ENCODE measurements at places on chromosomes 12 and 14.

DNA sequence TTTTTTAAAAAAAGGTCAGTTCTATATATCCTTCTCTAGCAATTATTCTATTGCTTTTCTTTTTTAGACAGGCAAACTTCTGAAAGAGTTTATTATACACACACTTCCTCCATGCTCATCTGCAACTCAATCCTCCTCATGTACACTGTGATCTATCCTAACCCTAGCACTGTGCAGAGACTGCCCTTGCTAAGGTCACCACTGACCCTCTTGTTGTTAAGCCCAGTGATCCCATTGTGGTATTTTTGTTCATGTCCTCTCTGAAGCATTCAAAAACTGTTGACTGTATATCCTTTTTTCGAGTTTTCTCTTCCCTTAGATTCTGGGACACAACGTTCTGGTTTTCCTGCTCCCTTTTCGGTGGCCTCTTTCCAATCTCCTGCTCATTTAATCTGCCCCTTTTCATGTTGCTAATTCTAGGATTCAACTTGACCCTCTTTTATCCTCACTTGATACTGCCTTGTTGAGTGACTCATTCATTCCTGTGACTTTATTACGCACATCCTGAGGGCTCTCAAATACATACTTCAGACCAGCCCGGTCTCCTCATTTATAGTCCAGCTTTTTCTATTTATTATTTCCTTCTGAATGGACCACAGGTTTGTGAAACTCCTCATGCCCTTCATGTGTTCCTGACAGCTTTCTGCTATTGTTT is 53.9 kb upstream of the PTPRB start:
- DNase-seq, result no peak

DNA sequence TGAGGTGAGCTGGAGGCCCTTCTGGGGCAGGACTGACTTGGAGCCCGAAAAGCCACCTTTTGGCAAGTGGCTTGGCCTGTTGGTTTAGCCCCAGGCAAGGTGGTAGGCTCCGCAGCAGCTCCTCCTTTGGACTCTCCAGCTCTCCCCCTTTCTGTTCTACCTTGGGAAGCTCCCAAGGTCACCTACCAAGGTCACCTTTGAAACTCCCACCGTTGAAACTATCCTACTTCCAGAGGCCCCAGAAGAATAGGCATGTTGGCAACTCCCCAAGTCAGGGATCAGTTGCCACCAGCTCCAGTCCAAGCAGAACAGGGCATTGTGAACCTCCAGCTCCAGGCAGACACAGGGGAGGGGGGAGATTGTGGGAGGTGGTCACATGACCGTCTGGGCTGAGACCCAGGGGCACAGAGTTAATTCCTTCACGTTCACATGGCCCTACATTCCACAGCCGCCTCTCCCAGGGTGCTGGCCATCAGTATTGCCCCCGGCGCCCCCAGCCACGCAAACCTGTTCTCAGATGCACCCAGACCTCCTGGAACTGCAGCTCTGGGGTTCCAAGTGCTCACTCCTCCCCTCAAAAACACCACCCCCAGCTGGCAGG is 14.4 kb downstream of the IRF2BPL start:
- peak; percentile 73 for DNase-seq

- DNase-seq, result no peak
Observed at GRCh38 chr12:108576660-108577234, 14.4 kb downstream of the ISCU start.

- DNase-seq, result no peak
Observed at GRCh38 chr12:19245666-19246065, 116.1 kb downstream of the PLEKHA5 start.

DNA sequence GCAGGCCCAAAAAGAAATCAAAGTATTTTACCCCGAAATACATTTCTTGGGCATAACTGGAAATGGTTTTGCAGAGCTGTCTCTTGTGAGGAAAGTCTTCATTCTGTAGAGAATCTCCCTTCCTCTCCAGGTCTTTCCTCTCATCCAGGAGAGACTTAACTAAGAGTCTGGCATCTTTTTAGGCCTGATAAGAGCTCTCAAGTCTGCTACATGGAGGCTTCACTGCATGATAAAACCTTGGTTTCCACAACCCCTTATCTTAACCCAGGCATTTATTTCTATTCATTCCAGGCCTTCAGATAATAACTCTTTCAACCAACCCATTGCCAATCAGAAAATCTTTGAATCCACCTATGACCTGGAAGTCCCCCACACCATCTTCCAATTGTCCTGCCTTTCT is 41.1 kb upstream of the LRRK2 start:
- DNase-seq, result no peak

GRCh38 chr14:65168840-65169239 is 66.5 kb upstream of the MAX start:
- no peak for DNase-seq

GRCh38 chr12:45613296-45613695 is 116.2 kb upstream of the ARID2 start:
- DNase-seq, result no peak

DNA sequence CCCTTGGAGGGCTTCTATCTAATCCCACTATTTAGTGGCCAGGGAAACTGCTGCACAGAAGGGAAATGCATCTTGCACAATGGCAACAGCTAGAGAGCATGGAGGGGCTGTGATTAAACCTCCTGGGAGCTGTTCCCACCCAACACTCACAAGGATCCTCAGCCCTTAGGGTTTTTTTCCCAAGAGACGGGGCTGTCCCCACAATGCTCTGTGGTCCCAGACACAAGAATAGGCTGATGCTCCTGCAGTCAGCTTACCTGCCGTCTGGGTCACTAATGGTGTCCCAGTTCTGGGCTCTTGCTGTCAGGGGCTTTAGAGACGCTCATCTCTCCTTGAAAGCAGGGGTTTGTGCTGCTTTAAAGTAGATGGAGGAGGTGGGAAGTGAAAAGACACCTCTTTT is 4.6 kb downstream of the SERPINA1 start:
- no peak for DNase-seq

DNA sequence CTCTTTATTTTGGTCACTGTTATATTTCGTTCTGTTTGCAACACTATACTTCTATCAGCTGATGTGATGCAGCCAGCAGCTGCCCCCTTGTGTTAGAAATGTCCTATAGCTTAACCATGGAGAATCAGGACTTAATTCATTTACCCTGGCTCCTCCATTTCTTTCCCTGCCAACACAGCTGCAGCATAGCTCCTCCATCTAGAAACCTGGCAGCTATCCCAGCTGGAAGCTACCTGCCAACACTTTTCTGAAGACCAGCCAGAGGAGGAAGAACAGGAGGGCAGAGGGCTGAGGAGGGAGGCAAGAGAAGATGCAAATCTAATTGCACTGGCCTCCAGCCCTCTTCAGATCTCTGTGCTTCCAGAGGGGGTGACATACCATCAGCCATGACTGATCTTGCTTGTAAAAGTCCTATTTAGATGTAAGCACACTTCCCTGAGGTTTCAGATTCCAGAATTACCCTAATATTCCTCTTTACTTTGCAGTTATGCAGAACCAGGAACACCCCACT is 156.8 kb upstream of the TMEM260 start:
- peak; percentile 77 for DNase-seq

DNA sequence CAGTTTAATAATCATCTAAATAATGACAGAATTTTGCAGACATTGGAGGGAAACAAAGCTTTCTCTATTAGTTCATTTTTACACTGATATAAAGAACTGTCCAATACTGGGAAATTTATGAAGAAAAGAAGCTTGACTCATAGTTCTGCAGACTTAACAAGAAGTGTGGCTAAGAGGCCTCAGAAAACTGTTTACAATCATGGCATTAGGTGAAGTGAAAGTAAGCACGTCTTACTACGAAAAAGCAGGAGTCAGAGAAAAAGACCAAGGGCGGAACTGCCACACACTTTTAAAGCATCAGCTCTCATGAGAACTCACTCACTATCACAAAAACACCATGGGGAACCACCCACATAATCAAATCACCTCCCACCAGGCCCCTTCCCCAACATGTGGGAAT is 804.4 kb downstream of the FLRT2 start:
- no peak for DNase-seq

- DNase-seq, result no peak
Observed at GRCh38 chr14:23492618-23493272, 23.2 kb downstream of the NGDN start.

DNA sequence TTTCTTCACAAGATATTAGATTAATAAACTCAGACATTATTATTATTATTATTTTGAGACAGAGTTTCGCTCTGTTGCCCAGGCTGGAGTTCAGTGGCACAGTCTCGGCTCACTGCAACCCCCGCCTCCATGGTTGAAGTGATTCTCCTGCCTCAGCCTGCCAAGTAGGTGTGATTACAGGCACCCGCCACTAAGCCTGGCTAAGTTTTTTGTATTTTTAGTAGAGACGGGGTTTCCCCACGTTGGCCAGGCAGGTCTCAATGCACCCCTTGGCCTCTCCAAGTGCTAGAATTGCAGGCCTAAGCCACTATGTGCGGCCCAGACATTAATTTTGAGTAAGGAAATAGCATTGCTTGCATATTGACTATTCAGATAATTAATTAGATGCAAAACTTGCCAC is 554.9 kb upstream of the LRFN5 start:
- DNase-seq, result no peak

DNA sequence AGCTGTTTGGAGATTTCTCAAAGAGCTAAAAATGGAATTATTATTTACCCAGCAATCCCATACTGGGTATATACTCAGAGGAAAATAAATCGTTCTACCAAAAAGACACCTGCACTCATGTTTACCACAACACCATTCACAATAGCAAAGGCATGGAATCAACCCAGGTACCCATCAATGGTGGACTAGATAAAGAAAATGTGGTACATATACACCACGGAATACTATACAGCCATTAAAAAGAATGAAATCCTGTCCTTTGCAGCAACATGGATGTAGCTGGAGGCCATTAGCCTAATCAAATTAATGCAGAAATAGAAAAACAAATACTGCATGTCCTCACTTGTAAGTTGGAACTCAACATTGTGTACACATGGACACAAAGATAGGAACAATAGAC is 37.9 kb downstream of the WBP11 start:
- no peak for DNase-seq

GRCh38 chr14:22794551-22794951 is 20.7 kb downstream of the SLC7A7 start:
- no peak for DNase-seq

DNA sequence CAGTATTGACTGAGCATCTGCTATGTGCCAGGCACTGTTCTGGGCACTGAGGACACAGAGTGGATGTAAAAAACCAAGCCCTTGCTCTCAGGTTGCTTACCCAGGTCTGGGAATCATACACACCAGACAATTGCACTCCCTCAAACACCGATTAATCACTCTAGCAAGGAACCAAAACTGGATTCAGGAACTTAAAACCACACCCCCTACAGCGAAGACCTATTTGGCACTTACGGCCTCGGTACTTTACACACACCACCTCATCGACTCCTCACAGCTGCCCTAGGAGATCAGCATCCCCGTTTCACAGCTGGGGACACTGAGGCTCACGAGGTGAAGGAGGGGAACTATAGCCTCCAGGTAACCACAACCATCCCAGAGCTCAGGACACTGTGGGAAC is 1.6 kb downstream of the GLTP start:
- no peak for DNase-seq

GRCh38 chr12:113322343-113322742 is 12.6 kb downstream of the SLC8B1 start:
- no peak for DNase-seq

DNA sequence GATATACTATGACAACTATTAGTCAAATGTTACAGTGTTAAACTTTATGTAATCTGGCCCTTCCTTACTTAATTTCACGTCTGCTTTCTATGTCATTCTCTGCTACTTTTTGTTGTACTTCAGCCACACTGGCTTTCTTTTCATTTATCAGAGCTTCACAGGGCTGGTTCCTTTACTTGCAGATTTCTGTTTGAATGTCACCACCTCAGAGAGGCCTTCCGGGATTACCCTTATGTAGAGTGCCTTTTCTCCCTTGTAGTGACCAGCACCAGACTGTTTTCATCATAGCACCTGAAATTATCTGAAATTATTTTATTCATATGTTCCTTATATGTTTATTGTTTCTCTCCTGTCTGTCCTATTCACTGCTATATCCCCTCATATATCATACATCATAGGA is 75.4 kb downstream of the TAOK3 start:
- DNase-seq, result no peak

DNA sequence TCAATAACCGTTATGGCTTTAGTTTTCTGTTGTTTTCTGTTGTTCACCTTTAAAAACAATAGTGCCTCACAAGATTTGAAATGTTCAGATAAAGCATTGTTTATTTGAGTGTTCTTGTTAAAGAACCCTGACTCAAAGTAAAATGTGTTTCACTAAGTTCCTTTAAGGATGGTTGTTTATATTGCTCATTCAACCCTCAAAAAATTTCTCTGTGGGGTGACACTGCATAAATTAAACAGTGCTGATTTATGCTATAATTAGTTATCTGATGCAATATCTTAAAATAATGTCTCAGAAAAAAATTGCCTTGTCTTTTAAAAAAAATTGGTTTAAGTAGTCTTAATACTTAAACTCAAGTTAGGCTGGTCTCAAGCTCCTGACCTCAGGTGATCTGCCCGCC is 775.1 kb downstream of the FLRT2 start:
- DNase-seq, result no peak

DNA sequence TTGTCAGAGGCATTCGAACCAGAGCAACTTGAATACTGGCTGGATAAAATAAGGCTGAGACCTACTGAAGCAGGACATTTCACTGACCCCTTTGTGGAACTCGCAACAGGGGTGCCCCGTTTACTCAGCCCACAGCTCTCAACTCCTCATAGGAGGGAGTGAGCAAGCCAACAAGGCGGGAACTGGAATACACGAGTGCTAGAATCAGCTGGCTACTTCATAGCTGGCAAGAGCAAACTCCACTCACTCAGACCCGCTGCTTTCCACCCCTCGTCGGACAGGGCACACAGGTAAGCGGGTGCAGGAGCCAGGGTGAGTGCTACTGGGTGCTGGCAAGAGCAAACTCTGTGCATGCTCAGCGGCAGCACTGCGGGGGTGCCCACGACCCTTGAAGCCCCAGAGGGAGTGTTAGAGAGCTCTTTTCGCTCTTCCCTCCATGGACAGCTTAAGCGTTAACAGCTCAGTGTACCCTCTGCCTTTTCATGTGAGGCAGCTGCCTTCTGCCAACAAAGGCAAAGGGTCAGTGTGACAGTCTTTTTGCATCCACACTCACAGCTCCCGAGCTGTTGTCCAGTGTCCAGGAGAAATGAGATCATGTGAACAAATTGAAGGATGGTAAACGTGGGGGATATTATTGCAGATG is 15.7 kb downstream of the CAPZA3 start:
- DNase-seq, result no peak
